ENCODE measurements at places on chromosomes 2 and 18.

GRCh38 chr2:44692821-44693220 lies 248.7 kb upstream of the SIX3 start:
- no peak for DNase-seq

DNA sequence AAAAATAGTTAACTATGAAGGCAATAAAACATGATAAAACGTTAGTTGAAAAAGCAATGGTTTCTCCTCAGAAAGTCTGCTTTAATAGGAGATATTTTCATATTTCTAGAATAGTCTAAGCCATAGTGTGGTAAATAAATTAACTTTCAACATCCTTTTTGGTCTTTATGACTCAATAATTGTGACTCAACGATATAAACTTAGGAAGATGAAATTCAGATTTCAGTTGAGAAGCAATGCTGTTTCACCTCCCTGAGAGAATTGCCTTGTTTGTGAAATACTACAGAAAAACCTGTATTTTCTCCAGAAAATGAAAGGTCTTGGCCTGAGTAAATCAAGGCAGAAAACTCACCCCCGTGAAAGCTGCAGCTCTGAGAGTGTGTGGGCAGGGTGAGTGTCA lies 166.9 kb downstream of the ETAA1 start:
- no peak for DNase-seq

GRCh38 chr2:140596447-140596846 lies 1534.4 kb downstream of the LRP1B start:
- no peak for DNase-seq

- DNase-seq: no peak
These were observed 18.0 kb upstream of the NR4A2 start for GRCh38 chr2:156350374-156351142.

DNA sequence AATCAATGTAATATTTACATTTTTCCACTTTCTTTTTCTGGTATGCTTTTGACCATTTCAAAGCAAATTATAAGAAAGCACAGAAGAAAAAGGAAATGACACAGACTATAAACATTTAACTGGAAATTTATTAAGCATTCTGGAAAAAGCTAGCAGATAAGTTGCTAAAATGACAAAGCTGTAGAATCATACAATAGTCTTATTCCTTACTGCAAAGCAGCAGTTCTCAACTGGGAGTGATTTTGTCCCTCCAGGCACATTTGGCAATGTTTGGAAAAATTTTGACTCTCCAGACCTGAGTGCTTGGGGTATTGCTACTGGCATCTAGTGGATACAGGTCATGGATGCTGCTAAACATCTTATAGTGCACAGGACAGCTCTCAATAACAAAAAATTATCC lies 75.1 kb downstream of the MBD5 start:
- no peak for DNase-seq

DNA sequence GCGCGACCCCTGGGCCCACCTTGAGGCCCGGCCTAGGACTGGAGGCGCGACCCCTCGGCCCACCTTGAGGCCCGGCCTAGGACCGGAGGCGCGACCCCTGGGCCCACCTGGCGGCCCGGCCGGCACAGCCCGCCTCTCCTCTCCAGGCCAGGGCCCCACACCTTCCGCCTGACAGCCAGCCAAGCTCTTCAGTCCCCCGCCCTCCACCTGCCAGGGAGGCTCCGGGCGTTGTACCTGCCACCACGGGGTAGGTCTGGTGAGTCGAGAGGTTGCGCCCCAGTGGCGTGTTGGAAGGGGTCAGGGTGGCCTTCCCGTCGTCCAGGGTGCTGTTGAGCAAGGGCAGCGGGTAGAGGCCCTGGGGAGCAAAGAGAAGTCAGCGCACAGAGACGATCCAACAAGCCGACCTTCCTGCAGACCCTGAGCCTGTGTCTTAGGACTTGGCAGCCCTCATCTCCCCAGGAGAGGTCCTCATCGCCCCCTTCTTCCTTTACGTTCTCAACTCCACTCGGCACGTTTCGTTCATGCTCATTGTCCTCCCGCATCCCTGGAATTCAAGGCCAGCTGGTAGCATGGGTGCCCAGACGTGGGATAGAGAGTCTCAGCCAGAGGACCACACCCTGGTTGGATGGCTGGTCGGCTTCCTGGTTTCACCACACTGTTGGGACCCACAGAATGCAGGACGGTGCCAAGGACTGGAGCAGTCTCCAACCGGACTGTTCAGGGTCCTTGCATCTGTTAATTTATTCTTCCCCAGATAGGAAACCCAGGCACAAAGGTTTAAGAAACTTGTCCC lies 42.2 kb downstream of the PAX8 start:
- no peak for DNase-seq

GRCh38 chr18:49874238-49874637 lies 60.9 kb upstream of the ACAA2 start:
- no peak for DNase-seq

GRCh38 chr2:190968522-190968921 lies 45.4 kb downstream of the STAT1 start:
- no peak for DNase-seq

GRCh38 chr2:166375736-166376487 lies at the start of gene SCN9A:
TSS of gene SCN9A (minus strand) at chr2:166375944. CDS start at chr2:166311756, 64,188 bp downstream.
- DNase-seq: peak; percentile 49

- no peak for DNase-seq
These were observed 1115.9 kb upstream of the ZEB2 start for GRCh38 chr2:145635706-145636427.

- DNase-seq: no peak
These were observed 366.9 kb upstream of the GALNT5 start for GRCh38 chr2:156890529-156891148.

DNA sequence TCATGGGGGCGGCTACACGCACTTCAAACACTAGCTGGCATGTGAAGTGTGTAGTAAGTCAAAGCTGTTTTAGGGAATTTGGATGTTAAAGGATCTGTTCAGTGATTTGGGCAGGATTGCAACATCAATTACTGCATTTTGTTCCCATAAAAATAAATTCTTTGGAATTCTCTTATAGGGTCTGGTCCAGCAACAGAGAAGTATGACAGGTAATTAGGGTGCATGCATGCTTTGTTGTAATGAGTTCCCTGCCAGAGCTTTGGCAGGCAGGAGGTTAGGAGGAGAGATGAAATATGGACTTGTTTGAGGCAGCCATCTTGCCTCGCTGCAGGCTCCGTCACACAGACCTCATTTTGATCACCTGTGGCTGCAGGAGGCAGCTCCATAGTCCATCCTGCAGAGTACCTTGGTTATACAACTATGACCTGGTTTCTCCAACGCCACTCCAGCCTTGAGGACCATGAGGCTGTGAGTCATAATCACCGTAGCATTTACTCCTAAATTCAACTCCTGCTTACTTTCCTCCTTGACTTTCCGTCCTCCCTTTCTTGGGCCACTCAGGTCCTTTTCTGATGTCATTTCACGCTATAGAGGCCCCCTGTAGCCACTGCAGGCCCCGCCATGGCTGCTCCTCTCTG lies 26.5 kb upstream of the EML4 start:
- DNase-seq: no peak

DNA sequence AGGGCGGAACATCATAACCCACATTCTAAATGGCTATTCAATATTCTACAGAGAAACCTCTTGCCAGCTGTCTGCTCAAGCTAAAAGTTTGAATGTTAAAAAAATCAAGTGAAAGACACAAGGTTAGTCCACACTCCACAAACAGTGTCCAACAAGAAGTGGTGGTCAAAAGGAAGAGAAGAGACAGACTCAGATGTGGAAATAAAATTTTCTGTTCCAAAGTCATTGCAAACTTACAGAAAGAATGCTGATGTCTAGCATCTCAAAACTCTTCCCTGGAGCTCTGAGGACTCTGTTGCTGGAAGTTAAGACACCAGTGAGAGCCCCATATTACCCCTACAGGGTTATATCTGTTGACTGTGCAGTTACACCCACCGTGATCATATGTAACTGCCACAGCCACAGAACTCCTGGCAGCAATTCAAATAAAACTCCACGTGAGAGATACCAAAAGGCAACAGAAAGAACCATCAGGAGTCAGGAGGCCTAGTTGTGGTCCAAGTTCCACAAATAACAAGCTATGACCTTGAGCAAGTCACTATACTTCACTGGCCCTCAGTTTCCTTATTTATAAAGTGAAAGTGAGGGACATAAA lies 60.9 kb downstream of the AAK1 start:
- no peak for DNase-seq

DNA sequence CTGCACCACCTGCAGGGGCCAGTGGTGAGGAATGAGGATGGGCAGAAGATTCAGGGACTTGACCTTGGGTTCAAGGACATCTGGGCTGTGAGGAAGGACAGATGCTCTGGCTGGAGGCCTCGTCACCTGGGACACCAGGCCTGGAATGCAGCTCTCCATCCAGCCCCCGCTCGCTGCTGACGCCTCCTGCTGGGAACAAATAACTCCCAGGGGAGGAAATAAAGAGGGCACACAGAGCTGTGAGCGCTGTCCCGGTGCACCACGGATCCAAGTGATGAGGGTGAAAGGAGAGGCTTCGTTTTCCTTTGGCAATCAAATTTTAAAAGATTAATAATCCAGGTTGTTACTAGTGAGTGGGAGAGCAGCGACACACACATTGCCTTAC lies 368.0 kb upstream of the MYT1L start:
- DNase-seq: no peak

DNA sequence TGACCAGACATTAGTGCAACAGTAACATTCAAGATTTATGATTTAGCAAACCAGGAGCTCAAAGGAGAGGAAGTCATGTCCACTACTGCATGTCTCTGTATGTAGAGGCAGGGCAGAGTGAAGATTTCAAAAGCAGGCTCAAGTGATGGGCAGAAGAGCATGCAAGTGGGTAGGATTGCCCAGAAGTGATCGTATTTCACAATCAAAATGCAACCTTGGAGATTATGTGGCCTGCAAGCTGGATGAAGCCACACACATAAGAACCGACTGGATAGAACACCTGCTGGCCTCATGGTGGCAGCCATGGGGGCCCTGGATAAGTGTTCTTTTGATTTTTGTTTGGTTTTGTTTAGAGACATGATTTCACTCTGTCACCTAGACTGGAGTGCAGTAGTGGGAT lies 286.8 kb upstream of the RAB12 start:
- DNase-seq: no peak

- no peak for DNase-seq
These were observed 190.4 kb downstream of the FMNL2 start for GRCh38 chr2:152525277-152525838.

DNA sequence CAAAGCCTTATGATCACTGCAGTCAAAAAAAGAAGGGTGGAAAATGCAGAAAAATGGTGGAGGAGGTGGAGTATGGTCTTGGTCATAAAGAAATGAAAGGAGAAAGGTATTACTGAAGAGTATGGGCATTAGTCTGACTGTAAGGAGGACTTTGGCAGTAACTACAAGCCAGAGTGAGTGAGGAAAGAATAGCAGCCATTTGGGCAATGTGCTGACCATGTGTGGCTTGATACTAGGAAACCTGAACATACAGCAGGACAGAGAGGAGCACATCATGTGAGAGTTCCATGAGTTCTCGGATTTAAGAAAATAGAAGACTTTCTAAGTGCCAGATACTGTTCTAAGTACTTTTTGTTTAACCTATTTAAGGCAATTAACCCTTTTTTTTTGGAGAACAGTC lies 8.5 kb downstream of the DTNA start:
- no peak for DNase-seq

- no peak for DNase-seq
These were observed 22.9 kb upstream of the SPP2 start for GRCh38 chr2:234027641-234028040.

DNA sequence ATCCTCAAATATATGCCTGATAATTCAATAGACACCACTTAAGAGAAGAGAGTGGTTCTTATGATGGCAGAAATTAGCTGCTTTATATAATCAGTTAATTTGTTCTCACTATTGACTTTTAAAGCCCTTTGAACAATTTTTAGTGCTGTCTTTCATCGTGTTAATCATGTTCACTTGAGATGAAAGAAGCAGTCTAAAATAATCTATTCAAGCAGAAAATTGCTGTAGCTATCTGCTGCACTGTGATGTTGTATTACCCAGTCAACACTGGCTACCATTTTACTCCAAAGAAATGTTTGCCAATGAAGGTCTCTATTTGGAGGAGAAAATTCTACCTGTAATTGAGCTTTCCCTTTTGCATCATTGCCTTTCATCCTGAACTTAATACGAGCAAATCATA lies 459.8 kb upstream of the FSIP2 start:
- DNase-seq: no peak
